Spleen (tissue), 13 donors: ENCODE measurements at places on chromosomes 5 and 9. TPM values are rescaled to one million over a fixed set of nuclear protein-coding genes. Genes with fewer than 3 reads are reported as not detected.

DNA sequence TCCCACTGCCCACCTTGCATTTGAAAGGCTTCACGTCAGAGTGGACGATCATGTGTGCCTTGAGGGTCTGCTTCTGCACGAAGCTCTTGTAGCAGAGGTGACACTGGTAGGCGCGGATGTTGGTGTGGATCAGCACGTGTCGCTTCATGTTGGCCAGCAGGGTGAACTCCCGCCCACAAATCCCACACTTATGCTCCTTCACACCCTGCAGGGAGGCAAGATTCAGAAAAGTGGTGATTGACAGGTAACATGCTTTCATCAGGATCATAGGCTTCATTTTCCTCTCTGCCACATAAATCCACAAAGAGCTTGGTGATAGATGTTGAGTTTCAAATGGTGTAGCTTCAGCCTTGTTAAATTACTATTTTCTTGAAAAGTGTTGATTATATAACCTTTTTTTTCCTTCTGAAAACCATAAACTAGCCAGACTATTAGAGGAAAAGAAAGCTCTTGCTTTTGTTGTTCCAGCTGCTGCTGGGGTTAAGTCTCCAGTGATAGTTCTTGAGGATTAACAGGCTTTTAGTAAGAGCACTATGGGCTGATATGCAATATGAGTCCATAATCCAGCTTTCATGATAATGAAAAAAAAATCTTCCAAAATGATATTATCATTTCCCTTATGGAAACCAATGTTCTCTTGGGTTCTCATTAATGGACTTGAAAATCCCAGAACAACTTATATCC lies 50.7 kb downstream of the ZNF366 start:
- H3K4me3 ChIP-seq, result no peak overlapping the region
- H3K36me3 ChIP-seq, result no peaks in the 10 kb centered on the region
- no peak for DNase-seq
- H3K4me1 ChIP-seq, result peaks cover 23% of the 10 kb centered on the region
- no peaks in the 10 kb centered on the region for H3K27me3 ChIP-seq
- no peak overlapping the region for H3K27ac ChIP-seq

GRCh38 chr9:78295177-78295575 lies 1.7 kb upstream of the PSAT1 start:
- no peaks in the 10 kb centered on the region for H3K36me3 ChIP-seq
- H3K4me3 ChIP-seq, result no peak overlapping the region
- peaks cover 26% of the 10 kb centered on the region for H3K27me3 ChIP-seq
- peaks cover 31% of the 10 kb centered on the region for H3K4me1 ChIP-seq

The SLCO4C1 gene
- total RNA-seq, result 2.5 TPM

- H3K27ac ChIP-seq, result peak overlapping the region; percentile 88
- H3K36me3 ChIP-seq, result no peaks in the 10 kb centered on the region
- no peaks in the 10 kb centered on the region for H3K27me3 ChIP-seq
- peaks cover 17% of the 10 kb centered on the region for H3K4me1 ChIP-seq
Measured at GRCh38 chr5:6377582-6377904, 804 bp downstream of the MED10 start.

The CDC25C gene
- 2.1 TPM for total RNA-seq

The IL4 gene
- not detected for total RNA-seq

The JAKMIP2 gene
- total RNA-seq, result 1.7 TPM

- no peaks in the 10 kb centered on the region for H3K4me1 ChIP-seq
- H3K27me3 ChIP-seq, result no peaks in the 10 kb centered on the region
- no peak overlapping the region for H3K27ac ChIP-seq
- H3K4me3 ChIP-seq, result no peak overlapping the region
- no peak for DNase-seq
Measured at GRCh38 chr9:99416007-99416406, 193.9 kb downstream of the SEC61B start.

The TMEM252 gene
- total RNA-seq, result not detected

The SLC27A6 gene
- total RNA-seq, result not detected

GRCh38 chr9:31587146-31587545 lies 797.3 kb upstream of the ACO1 start:
- no peaks in the 10 kb centered on the region for H3K4me1 ChIP-seq
- H3K27ac ChIP-seq, result no peak overlapping the region
- H3K36me3 ChIP-seq, result no peaks in the 10 kb centered on the region
- H3K4me3 ChIP-seq, result no peak overlapping the region

DNA sequence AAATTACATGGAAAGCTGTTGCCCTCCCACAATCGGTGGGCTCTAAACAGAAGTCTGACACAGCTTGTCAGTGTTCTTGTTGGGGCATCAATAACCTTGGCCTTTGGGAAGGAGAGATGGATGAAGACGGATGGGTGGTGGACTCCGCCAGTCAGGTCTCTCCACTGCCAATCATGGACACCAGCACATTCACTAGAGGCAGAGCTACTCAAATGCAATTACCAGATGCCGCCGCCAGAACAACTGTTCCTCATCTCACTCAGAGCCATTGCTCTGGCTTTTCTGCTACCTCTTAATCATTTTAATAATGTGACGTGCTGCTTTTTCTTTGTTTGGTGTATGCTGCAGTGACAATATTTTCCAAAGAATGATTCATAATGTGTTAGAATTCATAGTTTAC lies 27.9 kb upstream of the SEMA5A start:
- H3K4me3 ChIP-seq, result no peak overlapping the region
- no peak for DNase-seq
- no peaks in the 10 kb centered on the region for H3K36me3 ChIP-seq
- no peaks in the 10 kb centered on the region for H3K27me3 ChIP-seq

DNA sequence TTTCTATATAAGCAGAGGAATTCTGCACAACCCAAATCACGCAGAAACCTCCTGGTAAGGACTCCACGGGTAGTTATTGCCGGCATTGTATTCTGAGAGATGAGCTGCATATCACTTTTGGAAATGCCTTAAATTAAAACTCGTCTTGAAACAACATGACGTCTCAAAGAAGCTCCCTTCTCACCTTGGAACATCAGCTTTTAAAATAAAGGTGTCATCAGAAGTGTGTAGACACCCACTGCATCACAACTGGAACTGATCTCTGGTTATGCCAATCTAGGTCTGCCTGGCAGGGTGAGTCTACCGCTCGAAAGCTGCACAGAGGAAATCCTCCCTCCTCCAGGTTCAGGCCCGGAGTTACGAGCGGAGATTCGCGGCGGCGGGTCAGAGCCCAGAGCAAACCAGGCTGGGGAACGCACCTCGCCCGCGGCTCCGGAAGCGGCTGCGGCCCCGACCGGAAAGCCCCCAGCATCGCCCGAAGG lies 974 bp upstream of the SLC12A2 start:
- H3K4me3 ChIP-seq, result peak overlapping the region; percentile 94
- peak overlapping the region; percentile 94 for H3K27ac ChIP-seq
- peaks cover 62% of the 10 kb centered on the region for H3K4me1 ChIP-seq
- no peak for DNase-seq

GRCh38 chr5:50874306-50875001 lies 208.0 kb downstream of the PARP8 start:
- H3K4me1 ChIP-seq, result no peaks in the 10 kb centered on the region
- no peak overlapping the region for H3K27ac ChIP-seq
- no peak overlapping the region for H3K4me3 ChIP-seq
- no peaks in the 10 kb centered on the region for H3K27me3 ChIP-seq
